Spinal cord (tissue), 10 donors: ENCODE measurements at places on chromosomes 13 and 19.
A peak's percentile ranks its signal among the peaks of the same experiment; 100 is the strongest.

GRCh38 chr13:40485611-40486517 lies 180.6 kb downstream of the FOXO1 start:
- peaks cover 17% of the 10 kb centered on the region for H3K27me3 ChIP-seq

DNA sequence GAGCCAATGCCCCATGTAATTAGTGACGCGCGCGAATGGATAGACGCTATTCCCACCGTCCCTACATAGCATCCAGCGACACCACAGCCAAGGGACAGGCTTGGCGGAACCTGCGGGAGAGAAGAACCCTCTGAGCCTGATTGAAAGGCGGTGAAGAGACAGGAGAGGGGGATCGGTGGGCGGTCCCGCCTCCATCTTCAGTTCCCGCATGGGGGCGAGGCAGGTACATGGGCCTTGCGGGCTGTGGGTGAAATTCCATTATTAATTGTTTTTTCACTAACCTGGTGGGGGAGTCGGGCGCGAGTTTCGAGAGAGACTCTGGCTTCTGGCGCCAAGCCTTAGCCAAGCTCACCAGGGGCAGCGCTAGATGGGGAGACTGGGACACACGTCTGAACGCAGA lies 8.4 kb upstream of the TEX101 start:
- no peaks in the 10 kb centered on the region for H3K27me3 ChIP-seq
- H3K4me1 ChIP-seq = no peaks in the 10 kb centered on the region
- no peak overlapping the region for H3K4me3 ChIP-seq
- H3K36me3 ChIP-seq = peaks cover 3% of the 10 kb centered on the region
- no peak overlapping the region for H3K27ac ChIP-seq

GRCh38 chr13:30355384-30355699 lies 48.0 kb upstream of the KATNAL1 start:
- no peak overlapping the region for H3K4me3 ChIP-seq
- H3K27me3 ChIP-seq = no peaks in the 10 kb centered on the region
- peaks cover 12% of the 10 kb centered on the region for H3K4me1 ChIP-seq
- DNase-seq = no peak
- no peaks in the 10 kb centered on the region for H3K36me3 ChIP-seq
- H3K27ac ChIP-seq = no peak overlapping the region

GRCh38 chr19:7808108-7808507 lies 21.9 kb upstream of the EVI5L start:
- H3K27ac ChIP-seq = no peak overlapping the region
- no peaks in the 10 kb centered on the region for H3K36me3 ChIP-seq
- DNase-seq = no peak
- no peaks in the 10 kb centered on the region for H3K4me1 ChIP-seq
- H3K4me3 ChIP-seq = no peak overlapping the region

DNA sequence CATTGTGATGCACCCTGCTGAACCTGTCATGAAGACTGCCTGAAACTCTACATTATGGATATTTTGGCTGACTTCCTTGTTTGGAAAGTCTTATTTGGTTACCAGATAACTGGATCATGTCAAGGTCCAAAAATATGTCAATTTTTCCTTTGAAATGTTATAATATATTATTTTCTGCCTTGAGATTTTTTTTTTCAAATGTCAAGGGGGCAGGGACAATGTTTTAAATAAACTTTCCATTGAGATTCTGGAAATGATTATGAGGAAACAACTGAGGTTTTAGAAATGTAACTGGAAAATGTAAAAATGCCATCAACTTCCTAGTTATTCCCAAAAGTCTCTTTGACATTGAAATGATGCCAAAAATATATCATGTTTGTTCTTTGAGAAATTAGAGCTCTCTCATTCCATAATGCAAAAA lies 117.0 kb downstream of the RFC3 start:
- no peak overlapping the region for H3K4me3 ChIP-seq
- H3K36me3 ChIP-seq = no peaks in the 10 kb centered on the region
- no peaks in the 10 kb centered on the region for H3K27me3 ChIP-seq
- DNase-seq = no peak

GRCh38 chr13:83796364-83796763 lies 85.9 kb downstream of the SLITRK1 start:
- H3K4me3 ChIP-seq = no peak overlapping the region
- no peak for DNase-seq
- no peak overlapping the region for H3K27ac ChIP-seq
- no peaks in the 10 kb centered on the region for H3K27me3 ChIP-seq
- H3K4me1 ChIP-seq = no peaks in the 10 kb centered on the region
- no peaks in the 10 kb centered on the region for H3K36me3 ChIP-seq

GRCh38 chr13:44088411-44088810 lies 208.7 kb downstream of the LACC1 start:
- no peaks in the 10 kb centered on the region for H3K27me3 ChIP-seq
- no peak for DNase-seq
- no peak overlapping the region for H3K27ac ChIP-seq
- no peak overlapping the region for H3K4me3 ChIP-seq
- no peaks in the 10 kb centered on the region for H3K36me3 ChIP-seq

- H3K27ac ChIP-seq = no peak overlapping the region
- H3K4me1 ChIP-seq = peaks cover 4% of the 10 kb centered on the region
- no peaks in the 10 kb centered on the region for H3K27me3 ChIP-seq
- peak; percentile 95 for DNase-seq
Measured at GRCh38 chr13:30319130-30319529, 11.8 kb upstream of the KATNAL1 start.

DNA sequence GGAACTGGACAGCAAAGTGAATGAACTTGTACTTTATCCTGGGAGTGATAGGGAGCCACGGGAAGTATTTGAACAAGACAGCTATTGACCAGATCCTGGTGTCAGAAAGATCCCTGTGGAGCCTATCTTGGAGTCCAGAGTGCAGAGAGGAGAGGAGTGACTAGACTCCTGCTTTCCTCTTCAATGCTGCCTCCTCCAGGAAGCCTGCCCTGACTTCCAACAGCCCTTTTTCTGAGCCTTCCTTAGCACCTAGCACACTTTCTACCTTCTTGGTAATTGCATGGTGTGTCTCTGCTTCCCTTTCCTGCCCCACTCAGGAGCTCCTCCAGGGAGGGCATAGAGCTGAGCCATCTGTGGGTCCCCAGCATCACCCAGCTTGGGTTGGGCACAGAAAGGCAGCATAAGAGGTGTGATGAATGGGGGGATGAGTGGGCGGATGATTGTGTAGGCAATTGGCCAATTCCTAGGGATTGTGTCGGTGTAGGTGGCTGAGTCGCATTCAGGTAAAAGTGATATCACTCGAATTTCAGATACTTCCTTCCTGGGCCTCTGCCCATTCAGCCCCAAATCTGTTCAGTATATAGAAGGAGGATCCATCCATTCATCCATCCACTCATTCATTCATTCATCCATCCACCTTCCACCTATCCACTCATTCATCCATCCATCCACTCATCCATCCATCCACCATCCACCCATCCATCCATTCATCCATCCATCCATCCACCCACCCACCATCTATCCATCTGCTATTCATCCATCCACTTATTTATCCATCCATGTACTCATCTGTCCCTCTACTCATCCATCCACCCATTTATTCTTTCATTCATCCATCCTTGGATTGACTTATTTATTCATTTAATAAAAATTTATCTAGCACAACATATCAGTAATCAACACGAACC lies 26.9 kb downstream of the CYP4F22 start:
- H3K27me3 ChIP-seq = peaks cover 6% of the 10 kb centered on the region
- H3K27ac ChIP-seq = no peak overlapping the region
- no peak overlapping the region for H3K4me3 ChIP-seq
- DNase-seq = no peak
- no peaks in the 10 kb centered on the region for H3K4me1 ChIP-seq
- H3K36me3 ChIP-seq = no peaks in the 10 kb centered on the region

- no peak overlapping the region for H3K4me3 ChIP-seq
- H3K4me1 ChIP-seq = peaks cover 18% of the 10 kb centered on the region
- no peak overlapping the region for H3K27ac ChIP-seq
- H3K36me3 ChIP-seq = no peaks in the 10 kb centered on the region
Measured at GRCh38 chr13:35765366-35765765, 288.9 kb upstream of the MAB21L1 start.

GRCh38 chr19:7871437-7872305 lies 2.5 kb downstream of the PRR36 start:
- H3K4me1 ChIP-seq = peaks cover 62% of the 10 kb centered on the region
- H3K4me3 ChIP-seq = peak overlapping the region; percentile 28
- H3K36me3 ChIP-seq = peaks cover 44% of the 10 kb centered on the region
- H3K27me3 ChIP-seq = peaks cover 6% of the 10 kb centered on the region

DNA sequence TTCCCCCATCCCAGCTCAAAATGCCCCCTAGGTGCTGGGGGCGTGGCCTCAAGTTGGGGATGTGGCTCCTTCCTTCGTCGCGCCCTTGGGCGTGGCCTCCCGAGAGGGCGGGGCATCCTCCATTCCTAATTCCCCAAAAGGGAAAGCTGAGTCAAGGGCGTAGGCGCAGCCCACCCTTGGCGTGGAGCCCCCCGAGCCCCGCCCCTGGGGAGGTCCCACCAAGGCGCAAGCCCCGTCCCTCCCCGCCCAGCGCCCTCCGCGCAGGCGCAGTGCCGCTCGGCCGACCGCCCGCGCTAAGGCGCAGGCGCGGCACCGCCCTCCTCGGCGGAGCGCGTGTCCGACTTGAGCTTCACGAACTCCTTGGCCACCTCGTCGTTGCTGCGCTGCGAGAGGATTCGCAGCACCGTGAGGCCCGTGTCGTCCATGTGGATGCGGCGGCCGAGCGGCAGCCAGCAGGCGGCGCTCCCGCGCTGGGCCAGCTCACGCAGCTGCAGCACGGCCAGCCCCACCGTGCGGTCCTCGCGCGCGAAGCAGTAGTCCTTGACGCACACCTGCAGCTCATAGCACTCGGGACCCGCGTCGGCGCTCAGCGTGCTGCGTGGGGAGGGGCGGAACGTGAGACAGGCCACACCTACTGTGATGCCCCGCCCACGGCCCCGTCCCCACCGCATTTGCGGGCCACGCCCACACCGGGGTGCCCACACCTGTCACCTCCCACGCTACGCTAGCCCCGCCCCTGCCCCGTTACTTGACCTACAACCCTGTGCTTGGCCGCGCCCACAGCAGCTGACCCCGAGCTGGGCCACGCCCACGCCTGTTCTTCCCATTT lies 50.5 kb downstream of the COLGALT1 start:
- H3K36me3 ChIP-seq = peaks cover 16% of the 10 kb centered on the region
- H3K27ac ChIP-seq = no peak overlapping the region
- H3K27me3 ChIP-seq = no peaks in the 10 kb centered on the region
- H3K4me3 ChIP-seq = peak overlapping the region; percentile 31

DNA sequence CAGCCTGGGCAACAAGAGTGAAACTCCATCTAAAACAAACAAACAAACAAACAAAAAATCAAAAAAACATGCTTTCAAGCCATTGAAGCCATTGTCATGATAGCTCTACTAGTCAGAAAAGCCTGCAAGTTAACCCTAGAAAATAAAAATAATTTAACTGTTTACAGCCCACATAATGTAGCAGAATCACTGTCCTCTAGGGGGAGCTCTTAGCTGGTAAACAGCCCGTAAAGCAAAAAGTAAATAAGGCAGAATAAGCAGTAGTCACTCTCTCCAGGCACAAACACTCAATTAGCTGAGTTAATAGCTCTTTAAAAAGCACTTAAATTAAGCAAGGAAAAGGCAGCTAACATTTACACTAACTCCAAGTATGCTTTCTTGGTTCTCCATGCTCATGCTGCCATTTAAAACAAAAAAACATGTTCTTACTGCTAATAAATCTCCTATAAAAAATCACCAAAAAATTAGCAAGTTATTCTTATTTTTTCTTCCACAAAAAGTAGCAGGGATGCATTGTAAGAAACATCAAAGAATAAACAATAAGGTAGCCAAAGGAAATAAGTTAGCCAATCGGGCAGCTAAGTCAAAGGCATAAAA lies 11.3 kb downstream of the LILRB4 start:
- no peaks in the 10 kb centered on the region for H3K4me1 ChIP-seq
- no peaks in the 10 kb centered on the region for H3K36me3 ChIP-seq
- H3K27ac ChIP-seq = no peak overlapping the region
- no peak overlapping the region for H3K4me3 ChIP-seq
- no peaks in the 10 kb centered on the region for H3K27me3 ChIP-seq

- H3K36me3 ChIP-seq = no peaks in the 10 kb centered on the region
- peak overlapping the region; percentile 61 for H3K27ac ChIP-seq
- peaks cover 26% of the 10 kb centered on the region for H3K4me1 ChIP-seq
- DNase-seq = no peak
Measured at GRCh38 chr19:45508861-45509691, 1.8 kb downstream of the VASP start.

DNA sequence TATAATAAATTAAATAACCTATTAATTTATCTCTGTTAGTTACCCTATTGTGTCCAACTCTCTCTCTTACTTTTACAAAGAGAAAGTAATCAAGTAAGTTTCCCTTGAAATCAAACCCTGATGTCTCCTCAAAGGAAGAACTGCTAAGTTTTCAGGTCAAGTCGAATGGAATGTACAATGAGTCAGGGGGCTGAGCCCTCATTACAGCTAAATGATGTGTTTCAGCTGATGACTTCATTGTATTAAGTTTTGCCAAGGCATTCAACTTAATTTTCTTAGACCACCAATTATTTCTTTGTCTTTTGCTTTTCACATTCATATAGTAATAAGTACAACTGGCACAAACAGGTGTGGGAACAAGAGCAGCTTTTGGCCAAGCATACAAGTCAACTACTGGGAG lies 54.7 kb upstream of the DCT start:
- DNase-seq = no peak
- H3K27ac ChIP-seq = no peak overlapping the region
- H3K4me3 ChIP-seq = no peak overlapping the region
- H3K4me1 ChIP-seq = no peaks in the 10 kb centered on the region

DNA sequence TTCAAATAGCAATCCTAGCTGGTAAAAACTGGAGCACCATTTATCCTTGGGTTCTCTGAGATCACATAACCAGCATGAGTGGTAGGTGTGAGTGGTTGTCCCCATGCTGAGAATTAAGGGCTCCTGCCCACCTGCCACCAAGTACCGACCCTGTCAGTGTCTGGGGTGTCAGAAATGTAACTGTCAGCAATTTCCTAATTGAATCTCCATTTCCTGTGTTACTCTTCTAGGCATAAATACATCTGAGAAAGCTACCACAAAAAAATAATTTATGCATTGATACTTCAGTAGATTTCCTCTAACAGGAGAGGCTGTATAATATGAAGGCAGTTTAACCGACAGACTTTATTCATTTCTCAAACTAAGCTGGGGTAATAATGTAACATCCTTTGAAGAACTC lies 25.1 kb downstream of the CPB2 start:
- no peaks in the 10 kb centered on the region for H3K4me1 ChIP-seq
- no peak overlapping the region for H3K4me3 ChIP-seq
- DNase-seq = no peak
- no peak overlapping the region for H3K27ac ChIP-seq
- H3K36me3 ChIP-seq = no peaks in the 10 kb centered on the region

- H3K4me1 ChIP-seq = peaks cover 24% of the 10 kb centered on the region
- DNase-seq = no peak
- no peaks in the 10 kb centered on the region for H3K36me3 ChIP-seq
- peaks cover 30% of the 10 kb centered on the region for H3K27me3 ChIP-seq
- H3K4me3 ChIP-seq = peak overlapping the region; percentile 67
Measured at GRCh38 chr13:40666933-40667621, 636 bp upstream of the FOXO1 start.

DNA sequence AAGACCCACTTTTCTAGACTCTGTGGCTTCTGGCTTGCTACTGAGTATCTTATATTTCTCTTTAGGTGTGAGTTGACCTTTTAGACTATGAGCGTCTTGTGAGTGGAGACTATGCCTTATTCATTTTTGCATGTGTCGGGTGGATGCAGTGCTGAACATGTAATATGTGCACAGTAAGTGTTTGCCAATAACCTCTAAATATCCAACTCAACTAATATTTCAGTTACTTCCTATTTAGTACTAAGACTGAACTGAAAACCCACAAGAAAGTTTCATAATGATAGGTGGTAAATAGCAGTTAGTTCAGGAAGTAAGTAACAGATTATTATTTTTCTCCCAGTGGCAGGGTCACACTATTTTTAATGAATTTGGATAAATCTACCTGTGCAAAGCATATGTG lies 269.3 kb downstream of the KCNRG start:
- no peak overlapping the region for H3K4me3 ChIP-seq
- DNase-seq = no peak
- H3K36me3 ChIP-seq = no peaks in the 10 kb centered on the region
- no peaks in the 10 kb centered on the region for H3K27me3 ChIP-seq
- H3K27ac ChIP-seq = no peak overlapping the region
